ENCODE measurements at places on chromosomes 7 and 10. TPM values are rescaled to one million over a fixed set of nuclear protein-coding genes. Genes with fewer than 3 reads are reported as not detected.

GRCh38 chr10:74432841-74433594 is 282.0 kb downstream of the ADK start:
- DNase-seq = no peak

DNA sequence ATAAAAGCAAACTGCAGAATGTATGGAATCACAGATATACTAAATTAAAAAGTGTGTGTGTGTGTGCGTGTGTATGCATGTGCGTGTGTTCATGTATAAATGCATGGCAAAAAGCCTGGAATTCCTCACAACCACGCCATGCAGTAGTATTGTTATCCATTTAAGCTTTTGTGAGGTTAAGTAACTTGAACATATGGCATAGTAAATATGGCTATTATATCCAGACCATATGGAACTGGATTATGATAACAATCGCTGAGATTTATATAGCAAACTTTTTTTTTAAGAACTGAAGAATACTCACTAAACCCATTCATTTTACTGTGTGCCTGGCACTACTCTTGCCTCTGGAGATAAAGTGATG is 22.3 kb upstream of the NANOS1 start:
- no peak for DNase-seq

DNA sequence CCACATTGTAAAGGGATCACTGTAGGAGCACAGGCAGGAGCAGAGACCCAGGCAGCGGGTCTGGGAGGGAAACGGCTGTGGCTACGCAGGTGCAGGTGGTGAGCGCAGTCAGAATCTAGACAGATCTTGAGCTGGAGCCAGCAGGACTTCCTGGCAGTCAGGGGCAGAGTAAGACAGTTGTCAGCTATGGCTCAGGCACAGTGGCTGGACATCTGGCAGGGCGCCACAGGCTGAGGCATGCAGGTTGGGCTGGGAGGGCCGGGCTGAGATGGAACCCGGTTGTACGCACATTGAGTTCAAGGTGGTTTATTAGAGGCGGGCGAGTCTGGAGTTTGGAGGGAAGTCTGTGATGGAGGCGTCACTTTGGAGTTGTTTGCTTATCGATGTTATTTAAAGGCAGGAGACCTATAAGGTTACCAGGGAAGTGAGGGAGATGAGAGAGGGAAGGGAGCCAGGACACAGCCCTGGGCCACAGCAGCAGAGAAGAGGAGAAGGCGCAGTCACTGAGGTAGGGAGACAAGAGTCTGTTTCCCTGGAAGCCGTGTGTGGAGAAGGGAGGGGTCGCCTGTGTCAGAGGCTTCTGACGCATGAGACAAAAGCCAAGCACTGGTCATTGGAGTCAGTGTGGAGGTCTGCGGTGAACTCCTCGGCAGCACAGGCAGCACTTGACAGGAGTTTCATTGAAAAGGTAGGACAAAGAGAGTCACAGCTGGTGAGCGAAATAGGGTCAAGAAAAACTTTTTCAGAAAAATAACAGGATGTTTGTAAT is 73.8 kb downstream of the LANCL2 start:
- no peak for DNase-seq

Gene RNF32
- polyA plus RNA-seq = not detected

- no peak for DNase-seq
Measured at GRCh38 chr10:57638411-57638810, 629.3 kb downstream of the IPMK start.

GRCh38 chr7:19322002-19322401 is 176.8 kb upstream of the FERD3L start:
- no peak for DNase-seq

GRCh38 chr10:59562126-59562525 is 147.5 kb downstream of the SLC16A9 start:
- DNase-seq = no peak

Gene SRGN
- polyA plus RNA-seq = not detected

Gene C10orf53
- not detected for polyA plus RNA-seq

DNA sequence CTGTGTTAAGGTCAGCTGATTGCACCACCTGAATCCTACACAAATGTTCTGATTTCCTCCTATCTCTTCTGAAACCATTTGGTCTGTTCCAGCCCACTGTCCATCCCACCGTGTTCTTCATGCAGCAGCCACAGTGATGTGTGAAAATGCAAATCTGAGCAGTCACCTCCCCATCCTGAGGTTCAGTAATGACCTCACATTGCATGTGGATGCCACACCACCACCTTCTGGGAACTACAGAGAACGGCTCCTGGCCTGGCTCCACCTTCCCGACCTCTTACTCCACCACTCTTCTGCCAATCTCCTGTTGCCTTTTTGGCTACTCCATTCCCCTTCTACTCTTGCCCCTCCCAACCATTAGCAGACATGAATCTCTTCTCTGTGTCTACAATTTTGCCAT is 244.4 kb downstream of the TNS3 start:
- DNase-seq = no peak

GRCh38 chr10:121449482-121449924 is 148.7 kb downstream of the FGFR2 start:
- DNase-seq = no peak

- DNase-seq = no peak
Measured at GRCh38 chr7:157662981-157663716, 326.3 kb downstream of the DNAJB6 start.

DNA sequence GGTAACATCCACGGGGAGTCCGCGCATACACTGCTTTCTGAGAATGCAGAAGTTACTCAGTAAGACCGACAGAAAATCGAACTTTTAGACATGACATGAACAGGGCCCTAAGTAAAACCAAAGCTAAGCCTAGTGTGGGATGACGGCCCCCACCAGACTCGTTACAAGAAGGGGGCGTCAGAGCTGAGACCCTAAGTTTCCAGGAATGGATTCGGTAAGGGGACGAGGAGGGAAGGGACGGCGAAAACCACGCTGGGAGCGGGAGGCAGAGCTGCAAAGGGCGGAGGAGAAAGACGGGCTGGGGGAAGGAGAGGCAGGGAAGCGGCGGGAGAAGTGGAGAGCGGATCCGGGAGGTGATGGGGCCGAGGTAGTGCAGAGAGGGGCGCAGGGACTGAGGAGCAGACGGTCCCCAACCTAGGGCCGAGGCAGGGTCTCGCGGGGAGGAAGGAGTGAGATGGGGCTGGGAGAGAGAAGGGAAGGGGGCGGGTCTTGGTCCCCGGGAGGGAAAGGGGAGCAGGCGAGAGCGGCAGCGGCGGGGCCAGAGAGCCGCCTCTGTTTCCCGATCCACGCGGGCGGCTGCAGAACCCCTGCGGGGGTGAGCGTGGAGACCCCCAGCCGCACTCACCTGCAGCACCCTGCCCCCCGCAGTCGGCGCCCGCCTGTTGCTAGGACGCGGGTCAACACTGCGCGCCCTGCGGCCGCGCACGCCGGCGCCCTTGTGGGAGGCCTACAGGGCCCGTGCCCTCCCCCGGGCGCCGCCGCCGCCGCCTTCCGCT is 513 bp downstream of the ODAD2 start:
- no peak for DNase-seq

- no peak for DNase-seq
Measured at GRCh38 chr7:74141705-74142104, 32.5 kb upstream of the EIF4H start.

DNA sequence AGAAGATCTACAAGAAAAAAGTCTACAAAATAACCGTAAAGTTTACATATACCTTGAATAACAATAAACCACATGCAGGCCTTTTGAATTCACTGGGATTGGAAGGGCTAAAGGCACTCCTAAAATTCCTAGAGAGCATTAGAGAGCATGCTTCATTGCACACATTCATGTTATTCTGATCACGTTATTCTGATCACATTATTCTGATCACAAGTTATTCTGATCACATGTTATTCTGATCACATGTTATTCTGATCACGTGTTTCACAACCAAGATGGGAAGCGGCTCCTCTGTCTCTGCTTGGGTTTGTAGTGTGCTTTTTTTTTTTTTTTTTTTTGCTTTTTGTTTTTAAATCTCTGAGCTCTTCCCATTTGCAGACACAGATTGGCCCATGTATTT is 20.5 kb downstream of the ADARB2 start:
- no peak for DNase-seq

Gene FGL2
- 0.04 TPM for polyA plus RNA-seq

DNA sequence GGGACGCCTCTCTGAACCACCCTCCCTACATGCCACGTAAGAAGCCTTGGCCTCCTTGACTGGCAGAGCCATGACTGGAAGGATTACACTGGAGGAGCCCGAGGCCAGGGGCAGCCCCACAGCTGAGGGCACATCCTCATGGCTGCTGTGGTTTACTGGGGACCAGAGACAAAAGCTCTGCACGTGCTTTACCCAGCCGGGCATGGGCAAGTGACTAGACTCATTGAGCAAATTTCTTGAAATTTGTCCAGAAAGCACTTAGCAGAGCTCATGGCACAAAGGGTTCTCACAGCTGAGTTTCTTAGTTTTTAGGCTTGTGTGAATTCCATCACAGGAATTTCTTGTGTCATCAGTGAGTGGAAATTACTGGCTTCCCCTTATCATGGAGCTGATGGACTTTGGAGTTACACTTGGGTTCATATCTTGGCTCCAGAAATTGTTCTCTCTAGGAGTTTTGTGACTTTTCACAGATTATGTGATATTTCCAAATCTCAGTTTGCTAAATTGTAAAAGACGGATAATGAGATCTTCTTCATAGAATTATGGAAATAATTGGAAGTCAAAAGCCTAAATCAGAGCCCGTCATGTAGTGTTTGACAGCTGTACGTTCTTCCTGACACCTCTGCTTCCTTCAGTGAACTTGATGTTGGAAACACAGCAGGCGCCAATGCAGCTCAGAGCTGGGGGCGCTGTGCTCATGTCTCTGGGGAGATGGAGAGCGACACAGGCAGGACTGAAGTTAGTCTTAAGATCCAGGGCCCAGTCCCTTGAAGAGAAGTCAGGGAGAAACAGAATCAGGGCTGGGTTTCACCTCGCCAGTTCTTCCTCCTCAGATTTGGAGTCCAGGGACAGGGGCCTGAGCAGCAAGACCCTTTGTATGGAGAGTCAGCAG is 47.7 kb upstream of the MGAM2 start:
- no peak for DNase-seq

Gene NEUROD6
- polyA plus RNA-seq = not detected

Gene FAM131B
- polyA plus RNA-seq = not detected

Gene DUS4L
- polyA plus RNA-seq = 3.9 TPM

Gene ARHGAP22
- 0.05 TPM for polyA plus RNA-seq

Gene PIP
- not detected for polyA plus RNA-seq

Gene CDH23
- 0.13 TPM for polyA plus RNA-seq

Gene MEOX2
- not detected for polyA plus RNA-seq

DNA sequence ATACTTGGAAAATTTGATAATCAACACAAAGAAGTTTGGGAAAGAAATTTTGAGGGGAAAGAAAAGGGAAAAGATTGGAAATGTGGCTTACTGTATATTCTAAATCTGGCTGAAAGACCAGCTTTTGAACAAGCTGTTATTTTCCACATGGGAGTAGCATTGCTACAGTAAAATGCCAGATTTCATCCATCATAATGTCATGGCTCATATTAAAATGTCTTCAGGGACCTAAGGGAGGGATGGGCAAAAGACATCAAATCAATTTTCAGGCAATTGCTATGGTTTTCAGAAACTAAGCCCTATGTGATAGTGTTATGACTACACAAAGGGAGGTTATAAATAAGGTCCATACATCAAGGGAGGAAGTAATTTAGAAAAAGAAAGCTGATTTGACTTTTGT is 1116.9 kb upstream of the CELF2 start:
- no peak for DNase-seq
